ENCODE measurements at places on chromosomes 16 and 17. TPM values are rescaled to one million over a fixed set of nuclear protein-coding genes. Genes with fewer than 3 reads are reported as not detected.

GRCh38 chr16:30530163-30531037 is 4.0 kb upstream of the ZNF768 start:
- no peak for DNase-seq

DNA sequence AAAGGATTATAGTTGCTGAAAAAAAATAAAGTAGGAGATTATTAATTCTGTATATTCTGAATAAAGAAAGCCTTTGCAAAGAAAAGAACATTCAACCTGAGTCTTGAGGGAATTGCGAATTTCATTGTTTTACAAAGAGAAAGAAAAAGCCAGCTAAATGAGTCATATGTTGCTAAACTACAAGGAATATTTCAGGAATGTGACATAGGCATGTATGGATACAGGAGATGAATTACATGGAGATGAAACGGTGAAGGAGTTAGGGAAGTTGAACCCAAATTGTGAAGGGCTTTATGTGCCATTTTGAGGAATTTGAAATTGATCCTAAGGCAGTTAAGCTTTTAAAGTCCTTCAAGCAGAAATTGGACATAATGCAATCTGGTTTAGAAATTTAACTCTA is 177.3 kb upstream of the RBL2 start:
- DNase-seq, result peak; percentile 67

DNA sequence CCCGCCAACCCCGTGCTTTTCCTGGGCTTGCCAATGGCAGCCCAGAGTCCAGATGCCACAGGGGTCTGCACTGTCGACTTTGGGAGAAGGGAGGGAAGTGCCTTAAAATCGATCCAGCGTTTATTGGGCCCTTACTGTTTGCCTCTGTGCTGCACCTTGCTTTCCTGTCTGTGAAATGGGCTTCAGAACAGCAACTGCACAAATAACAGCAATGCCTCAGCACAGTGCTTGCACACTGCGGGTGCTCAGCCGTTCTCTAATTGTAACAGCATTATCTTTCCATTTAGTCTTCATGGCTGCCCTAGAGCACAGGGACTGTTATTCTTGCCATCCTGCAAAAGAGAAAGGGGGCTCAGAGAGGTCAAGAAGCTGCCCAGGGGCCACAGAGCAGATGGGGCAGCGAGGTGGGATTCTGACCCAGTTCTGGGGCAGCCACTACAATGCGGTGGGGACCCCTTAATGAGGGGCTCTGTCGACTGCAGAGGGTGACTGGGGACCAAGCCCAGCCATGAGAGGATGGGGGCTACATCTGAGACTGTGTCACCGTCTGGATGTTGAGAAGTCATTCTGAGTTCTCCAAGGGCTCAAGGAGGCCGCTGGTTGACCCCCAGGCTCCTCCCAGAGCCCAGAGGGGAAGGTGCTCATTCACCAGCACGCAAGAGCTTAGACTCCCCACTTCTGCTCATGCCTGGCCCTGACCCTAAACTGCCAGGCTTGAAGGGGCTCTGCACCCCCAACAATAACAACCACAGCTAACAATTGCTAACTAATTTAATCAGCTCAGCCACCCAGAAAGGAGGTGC is 9.4 kb upstream of the FOXF1 start:
- no peak for DNase-seq

DNA sequence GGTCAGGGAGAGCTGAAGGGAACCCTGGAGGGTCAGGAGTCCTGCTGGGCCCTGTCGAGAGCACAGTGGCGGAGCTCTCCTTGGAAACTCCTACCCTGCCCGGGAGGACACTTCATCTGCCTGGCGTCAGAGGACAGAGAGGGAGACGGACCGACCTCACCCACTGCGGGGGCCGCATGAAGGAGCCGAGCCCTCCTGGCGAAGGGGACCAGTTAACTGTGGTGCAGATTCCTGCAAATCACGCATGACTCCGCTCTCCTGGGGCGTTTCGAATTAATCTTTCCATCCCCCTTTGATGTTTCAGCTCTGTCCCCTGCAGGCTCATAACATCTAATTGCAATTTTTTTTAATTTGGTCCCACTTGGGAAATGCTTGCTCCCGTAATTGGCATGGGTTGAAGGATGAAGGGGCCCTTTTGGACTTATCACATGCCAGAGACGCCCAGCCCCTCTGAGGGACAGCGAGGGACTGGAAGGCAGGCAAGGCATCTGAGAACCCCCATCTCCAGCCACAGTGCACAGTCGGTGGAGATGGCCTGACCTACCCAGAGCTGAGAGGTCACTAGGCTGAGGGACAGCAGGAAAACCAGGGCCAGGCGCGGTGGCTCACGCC is 26.5 kb downstream of the RPH3AL start:
- no peak for DNase-seq

DNA sequence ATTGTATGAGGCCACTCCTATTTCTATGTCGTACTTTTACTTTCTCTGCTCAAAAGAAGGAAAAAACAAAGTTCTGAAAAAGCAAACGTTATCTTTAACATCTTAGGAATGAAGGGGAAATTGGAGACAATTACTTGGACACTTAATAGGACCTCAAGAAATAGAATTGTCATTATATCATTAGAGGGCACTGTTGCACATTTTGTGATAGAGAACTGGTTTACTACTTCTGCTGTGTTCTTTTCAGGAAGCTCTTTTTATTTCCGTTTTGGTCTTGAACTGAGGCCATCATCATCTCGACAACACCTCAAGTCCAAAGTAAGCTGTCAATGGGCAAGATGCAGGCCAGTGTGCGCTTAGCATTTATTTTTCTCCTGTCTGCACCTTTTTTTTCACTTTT is 14.6 kb downstream of the COG4 start:
- DNase-seq, result peak; percentile 16

DNA sequence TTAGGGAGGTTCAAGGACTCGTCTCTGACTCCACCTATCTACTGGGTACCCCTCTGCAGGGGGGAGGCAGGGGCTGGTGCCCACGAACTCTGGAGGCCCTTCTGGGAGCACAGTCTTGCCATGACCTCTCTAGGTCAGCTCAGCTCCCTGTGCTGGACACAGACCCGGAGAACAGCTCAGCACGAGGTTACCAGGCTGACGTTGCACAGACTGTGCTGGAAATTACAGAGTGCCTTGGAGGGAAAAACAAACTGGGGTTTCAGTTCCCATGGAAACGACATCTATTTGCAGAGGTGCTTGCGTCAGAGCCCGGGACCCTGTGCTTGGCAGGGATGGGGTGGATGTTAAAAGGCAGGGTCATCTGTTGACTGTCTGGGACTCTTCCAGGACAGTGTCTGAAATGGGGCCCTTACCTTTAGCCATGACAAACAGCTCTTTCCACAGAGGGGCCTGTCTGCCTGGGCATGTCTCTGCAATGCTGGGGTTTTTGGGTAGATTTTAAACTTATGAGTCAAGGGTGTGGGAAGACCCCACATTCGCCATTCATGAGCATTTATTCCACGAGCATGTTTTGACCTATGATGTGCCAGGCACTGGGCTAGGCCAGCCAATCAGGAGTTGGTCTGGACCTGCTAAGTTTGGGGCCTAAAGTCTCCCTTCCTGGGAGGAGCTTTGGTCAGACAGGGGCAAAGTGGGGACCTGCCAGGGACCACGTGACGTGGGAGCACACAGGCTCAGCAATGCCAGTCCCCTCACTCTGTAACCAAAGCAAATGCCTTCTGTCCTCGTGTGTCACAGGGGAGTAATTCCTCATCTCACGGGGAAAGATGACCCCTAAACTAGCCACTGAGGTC is 22.5 kb downstream of the CCR7 start:
- DNase-seq, result peak; percentile 99

DNA sequence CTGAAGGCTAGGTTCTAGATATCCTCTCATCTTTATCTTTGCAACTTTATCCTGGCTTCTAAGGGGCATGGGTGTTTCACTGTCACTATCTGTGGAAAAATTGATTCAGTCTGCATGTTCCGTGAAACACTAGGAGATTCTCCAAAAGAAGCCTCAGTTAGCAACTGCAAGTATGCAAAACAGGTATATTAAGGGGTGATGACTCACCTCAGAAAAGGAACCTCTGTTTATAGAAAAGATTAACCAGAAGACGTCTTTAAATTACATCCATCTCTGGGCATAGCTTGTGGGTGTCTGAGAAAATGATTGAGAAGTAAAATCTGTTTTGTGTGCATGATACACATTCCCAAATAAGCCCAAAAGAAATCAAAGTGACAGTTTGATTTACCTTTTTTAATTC is 353.8 kb upstream of the HSBP1 start:
- no peak for DNase-seq

The KRTAP4-3 gene
- polyA plus RNA-seq, result not detected

The CD300E gene
- polyA plus RNA-seq, result 0.34 TPM

All from cardiac muscle cell (in vitro differentiated cells and primary cell).